Activated CD4-positive, alpha-beta T cell treated with anti-CD3 and anti-CD28 coated beads for 24 hours (primary cell): ENCODE measurements at places on chromosomes 7 and 10.

- no peak for DNase-seq
Observed at GRCh38 chr7:124460056-124460450, 305.5 kb downstream of the GPR37 start.

- DNase-seq = no peak
Observed at GRCh38 chr7:12360948-12361347, 42.7 kb downstream of the VWDE start.

DNA sequence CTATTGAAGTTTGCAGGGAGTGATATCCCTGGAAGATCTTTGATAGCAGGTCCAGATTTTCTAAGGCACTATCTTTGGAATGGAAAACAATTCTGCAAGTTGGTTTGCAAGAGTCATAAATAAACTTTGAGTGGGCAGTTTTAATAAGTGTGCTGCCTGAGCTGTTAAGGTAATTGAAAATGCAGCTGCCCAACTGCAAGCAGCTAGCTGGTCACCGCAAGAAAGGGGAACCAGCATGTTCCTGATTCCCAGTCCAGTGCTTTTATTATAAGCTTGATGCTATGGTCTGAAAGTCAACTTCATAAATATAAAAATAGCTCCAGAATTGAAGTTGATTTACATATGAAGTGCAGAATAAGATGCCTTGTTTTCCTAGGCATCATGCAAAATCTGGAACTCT is 308.4 kb downstream of the ZNF248 start:
- DNase-seq = no peak

GRCh38 chr7:88792361-88792760 is 3.2 kb downstream of the TEX47 start:
- DNase-seq = no peak

DNA sequence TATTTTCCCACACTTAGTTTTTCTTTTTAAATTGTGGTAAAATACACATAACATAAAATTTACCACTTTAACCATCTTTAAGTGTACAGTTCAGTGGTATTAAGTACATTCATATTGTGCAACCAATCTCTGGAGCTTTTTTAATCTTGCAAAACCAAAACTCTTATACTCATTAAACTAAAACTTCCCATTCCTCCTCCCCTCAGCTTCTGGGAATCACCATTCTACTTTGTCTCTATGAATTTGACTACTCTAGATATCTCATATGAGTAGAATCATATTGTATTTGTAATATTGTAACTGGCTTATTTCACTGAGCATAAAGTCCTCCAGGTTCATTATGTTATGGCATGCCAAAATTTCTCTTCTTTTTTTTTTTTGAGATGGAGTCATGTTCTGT is 86.4 kb upstream of the JAZF1 start:
- no peak for DNase-seq

DNA sequence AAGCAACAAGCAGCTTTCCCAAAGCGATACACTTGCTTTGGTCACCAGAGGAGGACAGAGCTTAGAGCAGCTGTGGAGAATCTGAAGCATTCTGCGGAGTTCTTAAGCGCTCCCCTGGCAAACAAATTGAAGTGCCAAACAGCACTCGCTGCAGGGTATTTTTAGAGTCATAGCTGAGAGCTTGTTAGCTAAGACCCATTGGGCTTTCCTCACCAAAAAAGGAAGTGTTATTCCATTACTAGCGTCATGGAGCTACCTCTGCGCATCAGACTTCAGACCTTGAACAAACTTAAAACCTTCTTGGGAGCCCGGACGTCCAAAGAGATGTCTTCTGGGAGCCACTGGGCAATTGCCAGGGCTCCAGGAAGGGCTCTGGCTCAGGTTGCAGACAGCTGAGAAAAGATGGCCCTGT is 23.2 kb upstream of the BMPR1A start:
- no peak for DNase-seq

GRCh38 chr7:47572939-47573757 is 8.8 kb downstream of the TNS3 start:
- DNase-seq = no peak

GRCh38 chr7:116548506-116548905 is 23.7 kb downstream of the CAV1 start:
- DNase-seq = no peak
